ENCODE measurements at places on chromosomes 11 and 22.

- DNase-seq: peak; percentile 29
Measured at GRCh38 chr11:119100994-119101758, 477 bp downstream of the DPAGT1 start.

- no peak for DNase-seq
Measured at GRCh38 chr22:47655930-47656329, 893.5 kb downstream of the TBC1D22A start.

DNA sequence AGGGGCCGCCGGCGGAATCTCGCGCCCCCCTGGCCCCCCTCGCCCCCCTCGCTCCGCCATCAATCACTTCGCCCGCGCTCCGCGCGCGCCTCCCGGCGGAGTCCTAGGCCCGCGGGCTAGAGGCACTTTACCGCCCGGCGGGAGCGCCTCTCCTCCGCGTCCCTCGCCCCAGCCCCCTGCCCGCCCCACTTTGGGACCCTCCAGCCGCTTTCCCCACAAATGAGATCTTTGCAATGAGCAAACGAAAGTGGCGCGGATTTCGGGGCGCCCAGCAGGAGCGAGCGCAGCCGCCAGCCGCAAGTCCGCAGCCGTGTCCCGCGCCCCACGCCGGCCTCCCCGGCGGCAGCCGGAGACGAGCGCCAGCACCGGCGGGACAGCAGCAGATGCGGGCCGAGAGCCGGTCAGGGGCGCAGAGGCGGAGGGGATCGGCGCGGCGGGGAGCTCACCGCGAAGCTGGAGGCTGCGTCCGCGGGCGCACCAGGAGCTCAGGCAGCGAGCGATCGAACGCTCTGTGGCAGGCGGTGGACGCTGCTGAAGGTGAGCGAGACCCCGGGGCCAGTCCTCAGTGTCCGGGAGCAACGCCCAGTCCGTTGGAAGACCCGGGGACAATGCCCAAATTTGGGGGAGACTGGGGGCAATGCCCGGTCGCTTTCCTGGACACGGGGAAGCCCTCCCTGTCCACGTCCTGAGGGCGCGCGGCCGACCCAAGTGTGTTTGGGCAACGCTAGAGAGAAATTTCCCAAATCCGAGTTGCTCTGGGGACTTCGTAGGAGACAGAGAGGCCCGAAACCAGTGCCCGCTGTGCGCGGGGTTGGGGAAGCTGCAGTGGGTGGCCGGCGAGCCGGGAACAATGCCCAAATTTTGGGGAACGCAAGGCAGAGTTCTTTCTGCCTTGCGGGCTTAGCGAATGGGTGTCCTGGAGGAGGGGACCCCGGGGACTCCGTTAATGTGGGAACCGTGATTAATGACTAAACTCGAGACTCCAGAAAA, 1.5 kb upstream of the IGF2 start:
- no peak for DNase-seq

DNA sequence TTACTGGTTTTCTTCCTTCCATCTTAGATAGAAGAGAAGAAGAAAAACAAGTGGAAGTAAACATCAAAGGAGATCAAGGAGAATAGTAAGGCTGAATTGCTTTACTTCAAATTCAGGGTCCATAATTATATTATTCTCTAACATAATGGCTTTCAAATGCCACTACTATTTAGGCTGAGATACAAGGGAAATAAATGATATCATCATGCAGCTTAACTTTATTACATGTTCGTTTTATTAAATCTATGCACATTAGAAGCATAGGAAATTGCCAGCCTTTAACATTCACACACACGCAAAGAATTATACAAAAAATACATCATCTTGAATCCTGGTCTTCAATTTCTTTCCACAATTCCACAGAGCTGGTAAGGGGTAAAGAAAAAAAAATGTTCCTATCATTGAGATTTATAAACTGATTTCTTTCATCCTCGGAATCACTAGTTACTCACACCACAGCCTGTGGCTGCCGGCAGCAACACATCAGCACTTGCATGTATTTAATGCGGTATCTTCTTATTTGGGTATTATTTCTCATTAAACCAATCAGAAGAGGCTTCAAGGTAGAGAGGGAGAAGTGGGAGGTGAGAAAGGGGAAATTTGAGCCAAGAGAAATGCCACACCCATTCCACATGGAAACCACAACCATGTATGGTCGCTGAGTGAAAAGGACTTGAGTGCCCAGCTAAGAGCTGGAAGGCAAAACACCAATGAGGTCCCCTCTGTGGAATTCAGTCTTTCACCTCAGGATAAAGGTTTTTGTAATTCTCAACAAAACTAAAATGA, 26.3 kb downstream of the SYTL2 start:
- DNase-seq: no peak

GRCh38 chr22:39151329-39151975, 1.0 kb downstream of the CBX7 start:
- no peak for DNase-seq

- DNase-seq: peak; percentile 23
Measured at GRCh38 chr11:76861490-76861953, 804 bp downstream of the ACER3 start.

DNA sequence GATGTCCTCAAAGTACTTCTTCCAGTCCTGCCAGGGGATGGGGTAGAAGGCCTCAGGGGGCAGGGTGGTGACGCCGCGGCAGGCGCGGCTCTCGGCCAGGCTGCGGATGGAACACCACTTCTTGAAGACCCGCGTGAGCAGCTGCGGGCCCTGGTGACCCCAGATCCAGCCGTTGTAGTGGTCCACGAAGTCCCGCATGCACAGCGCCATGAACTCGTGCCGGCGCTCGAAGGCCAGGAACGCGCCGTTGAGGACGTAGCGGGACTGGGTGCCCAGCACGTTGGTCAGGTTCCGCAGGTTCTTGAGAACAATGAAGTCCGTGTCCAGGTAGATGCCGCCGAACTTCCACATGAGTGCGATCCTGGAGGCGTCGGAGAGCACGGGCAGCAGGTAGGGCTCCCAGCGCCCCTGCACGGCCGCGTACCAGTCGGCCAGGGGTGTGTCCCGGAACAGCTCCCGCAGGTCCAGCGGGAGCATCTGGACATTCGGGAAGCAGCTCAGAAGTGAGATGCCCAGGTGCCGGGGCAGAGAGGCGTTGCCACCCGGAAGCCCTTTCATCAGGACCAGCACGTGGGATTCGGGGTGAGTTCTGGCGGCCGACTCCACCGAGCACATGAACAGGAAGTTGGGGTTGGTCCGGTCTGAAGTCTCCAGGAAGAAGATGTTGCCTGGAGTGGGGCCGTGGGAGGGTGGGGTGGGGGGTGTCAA, 27.5 kb downstream of the A4GALT start:
- DNase-seq: no peak

DNA sequence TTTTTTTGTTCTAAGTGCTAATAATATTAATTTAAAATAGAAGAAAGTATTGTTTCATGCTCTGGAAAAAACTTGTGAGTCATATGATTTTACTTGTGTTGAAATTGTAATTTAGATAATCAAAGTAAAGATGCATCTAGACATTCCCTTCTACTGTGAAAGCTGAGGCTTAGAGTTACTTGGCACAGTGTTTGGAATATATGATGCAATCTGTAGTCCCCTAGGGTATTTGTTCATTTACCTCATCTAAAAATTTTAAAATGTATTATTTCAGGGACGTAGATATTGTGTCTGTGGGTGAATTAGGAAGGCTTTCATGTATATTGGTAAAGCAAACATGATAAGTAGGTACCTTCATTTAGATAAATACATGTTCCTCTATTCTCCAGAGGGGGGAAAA, 793.5 kb upstream of the CNTN5 start:
- DNase-seq: no peak

DNA sequence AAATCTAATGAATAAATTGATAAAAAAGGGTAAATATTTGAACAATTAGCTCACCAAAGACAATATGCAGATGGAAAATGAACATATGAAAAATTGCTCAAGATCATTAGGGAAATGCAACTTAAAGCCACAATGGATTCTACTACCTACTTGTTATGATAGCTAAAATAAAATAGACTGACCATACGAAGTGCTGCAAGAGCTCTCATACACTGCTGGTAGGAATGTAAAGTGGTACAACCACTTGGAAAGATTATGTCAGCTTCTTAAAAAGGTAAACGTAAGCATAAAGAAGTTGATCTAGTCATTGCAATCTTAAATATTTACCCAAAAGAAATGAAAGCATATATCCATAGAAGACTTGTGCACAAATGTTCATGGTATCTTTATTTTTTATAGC, 504.2 kb upstream of the ARHGAP42 start:
- no peak for DNase-seq

GRCh38 chr22:30667107-30667493, 575 bp downstream of the DUSP18 start:
- no peak for DNase-seq

DNA sequence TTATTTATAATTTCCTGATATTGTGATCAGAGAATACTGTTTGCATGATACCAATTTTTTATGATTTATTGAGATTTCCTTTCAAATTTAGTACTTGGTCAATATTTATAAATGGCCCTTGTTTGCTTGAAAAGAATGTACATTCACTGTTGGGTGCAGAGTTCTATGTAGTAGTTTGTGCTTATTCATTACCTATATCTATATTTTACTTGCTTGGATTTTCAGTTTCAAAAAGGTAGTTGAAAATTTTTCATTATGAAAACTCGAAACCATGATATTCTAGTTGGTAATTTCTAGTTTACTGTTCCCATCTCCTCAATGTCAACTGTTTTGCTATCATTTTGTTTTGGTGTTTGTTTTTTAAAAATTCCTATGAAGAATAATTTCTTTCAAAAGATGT, 155.7 kb downstream of the AASDHPPT start:
- DNase-seq: no peak

DNA sequence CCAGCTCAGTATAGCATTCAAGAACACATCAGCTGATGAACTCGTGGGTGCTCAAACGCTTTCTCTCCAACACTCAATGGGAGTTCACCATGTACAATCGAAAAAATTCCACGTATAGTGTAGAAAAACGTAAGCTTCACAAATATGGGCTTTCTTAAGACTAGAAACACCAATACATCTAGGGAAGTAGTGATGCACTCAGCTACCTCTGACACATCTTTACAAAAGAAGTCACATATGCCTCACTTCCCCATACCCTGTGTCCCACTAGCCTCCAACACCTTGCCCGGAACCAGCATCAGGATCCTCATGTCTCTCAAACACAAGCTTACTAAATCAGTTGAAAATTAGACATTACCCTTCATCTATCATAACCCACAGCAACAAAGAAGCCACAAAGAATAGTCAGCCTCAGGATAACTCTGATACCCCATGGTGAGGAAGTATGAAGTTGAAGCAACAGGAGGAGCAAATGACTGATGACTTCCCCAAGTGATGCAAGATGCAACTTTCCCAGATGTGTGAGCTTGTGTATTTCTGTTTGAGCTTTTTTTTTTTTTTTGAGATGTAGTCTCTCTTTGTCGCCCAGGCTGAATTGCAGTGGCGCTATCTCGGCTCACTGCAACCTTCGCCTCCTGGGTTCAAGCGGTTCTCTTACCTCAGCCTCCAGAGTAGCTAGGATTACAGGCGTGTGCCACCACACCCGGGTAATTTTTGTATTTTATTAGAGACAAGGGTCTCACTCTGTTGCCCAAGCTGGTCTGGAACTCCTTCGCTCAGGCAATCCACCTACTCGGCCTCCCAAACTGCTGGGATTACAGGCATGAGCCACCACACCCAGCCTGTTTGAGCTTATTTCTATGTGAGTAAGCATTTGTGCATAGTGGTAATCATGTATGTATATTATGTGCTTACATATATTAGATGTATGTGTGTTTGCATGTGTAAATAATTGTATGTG, 8.5 kb upstream of the DENND5A start:
- DNase-seq: peak; percentile 18

GRCh38 chr11:116928845-116929244, 91.4 kb upstream of the APOA1 start:
- DNase-seq: no peak

GRCh38 chr22:39101226-39101625, 4.2 kb downstream of the APOBEC3H start:
- DNase-seq: no peak

- no peak for DNase-seq
Measured at GRCh38 chr22:46386312-46386711, 50.8 kb downstream of the TRMU start.

DNA sequence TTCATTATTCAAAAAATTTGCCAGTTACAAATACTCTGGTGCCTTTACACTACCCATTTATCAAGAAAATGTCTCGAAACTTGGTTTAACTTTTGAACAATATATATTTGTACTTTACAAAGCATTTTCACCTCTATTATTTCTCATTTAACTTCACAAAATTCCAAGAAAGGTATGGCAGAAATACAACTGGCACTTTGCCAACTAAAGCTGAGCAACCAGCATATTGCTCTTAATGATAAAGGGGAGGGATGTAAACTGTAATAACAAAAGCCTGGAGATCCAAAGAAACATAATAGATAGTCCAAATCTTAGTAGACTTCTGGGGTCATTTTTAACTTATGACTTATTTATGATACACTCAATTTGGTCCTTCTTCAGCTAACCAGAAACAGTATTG, 7.7 kb downstream of the PITPNB start:
- DNase-seq: peak; percentile 87

GRCh38 chr22:28810821-28811491, 10.6 kb upstream of the XBP1 start:
- DNase-seq: peak; percentile 54

DNA sequence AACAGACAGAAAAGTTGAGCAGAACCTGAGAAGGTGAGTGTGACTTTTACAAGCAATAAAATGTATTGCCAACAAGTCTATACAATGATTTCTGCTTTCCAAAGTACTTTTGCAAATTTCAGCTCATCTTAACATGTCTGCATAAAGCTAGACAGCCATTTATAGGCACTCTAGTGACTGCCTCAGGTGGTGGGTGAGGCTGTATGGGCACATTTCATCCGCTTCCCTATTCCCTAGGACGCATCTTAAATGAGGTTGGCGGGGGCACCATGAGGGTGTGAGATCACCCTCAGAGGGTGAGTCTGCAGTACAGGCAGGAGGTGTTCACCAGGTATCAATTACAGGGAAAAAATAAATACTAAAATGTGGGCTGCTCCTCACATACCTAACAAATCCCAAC, 110.1 kb downstream of the ETS1 start:
- DNase-seq: no peak

DNA sequence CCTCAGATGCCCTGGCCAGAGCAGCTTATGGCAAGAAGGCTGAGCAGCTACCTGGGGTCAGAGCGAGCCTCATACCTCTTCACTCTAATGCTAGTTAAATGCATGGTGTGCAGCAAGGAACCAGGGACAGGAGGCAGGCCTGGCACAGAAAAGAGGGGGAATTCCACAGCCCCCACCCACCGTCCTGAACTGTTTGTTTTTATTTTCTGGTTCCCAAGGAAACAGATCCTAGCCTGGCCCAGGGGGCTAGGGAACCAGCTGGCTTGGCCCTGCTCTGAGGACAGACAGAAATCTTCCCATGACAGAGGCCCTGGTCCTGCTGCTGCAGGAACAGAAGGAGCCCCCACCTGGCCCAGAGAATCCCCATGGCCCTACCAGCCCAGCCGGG, 40.4 kb downstream of the SLCO2B1 start:
- DNase-seq: no peak

- no peak for DNase-seq
Measured at GRCh38 chr11:102485095-102485722, 32.6 kb upstream of the TMEM123 start.

DNA sequence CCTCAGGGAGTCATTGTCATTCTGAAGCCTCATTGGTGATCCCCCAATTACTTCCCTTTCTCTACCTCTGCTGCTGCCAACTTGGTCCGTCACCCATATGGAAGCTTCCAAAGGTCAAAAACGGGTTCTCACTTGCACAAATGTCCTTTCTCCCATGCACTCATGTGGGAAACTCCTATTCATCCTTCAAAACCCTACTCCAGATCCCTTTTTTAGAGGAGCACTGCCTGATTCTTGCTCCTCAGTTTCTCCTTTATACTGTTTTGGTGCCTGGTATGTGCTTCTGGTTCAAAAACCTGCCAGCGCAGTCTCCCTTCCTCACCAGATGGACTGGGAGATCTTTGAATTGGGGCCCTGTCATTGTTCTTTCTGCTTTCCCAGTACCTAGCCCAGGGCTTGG, 41.9 kb downstream of the MYO18B start:
- DNase-seq: no peak

Measured in hematopoietic multipotent progenitor cell treated with erythropoietin and hydrocortisone succinate and interleukin-3 and kit ligand, for 8 days (in vitro differentiated cells).